ELR (cell line): ENCODE measurements at places on chromosomes 5 and 9.

GRCh38 chr5:131396015-131396414 lies 132.2 kb downstream of the CDC42SE2 start:
- no peak for DNase-seq

DNA sequence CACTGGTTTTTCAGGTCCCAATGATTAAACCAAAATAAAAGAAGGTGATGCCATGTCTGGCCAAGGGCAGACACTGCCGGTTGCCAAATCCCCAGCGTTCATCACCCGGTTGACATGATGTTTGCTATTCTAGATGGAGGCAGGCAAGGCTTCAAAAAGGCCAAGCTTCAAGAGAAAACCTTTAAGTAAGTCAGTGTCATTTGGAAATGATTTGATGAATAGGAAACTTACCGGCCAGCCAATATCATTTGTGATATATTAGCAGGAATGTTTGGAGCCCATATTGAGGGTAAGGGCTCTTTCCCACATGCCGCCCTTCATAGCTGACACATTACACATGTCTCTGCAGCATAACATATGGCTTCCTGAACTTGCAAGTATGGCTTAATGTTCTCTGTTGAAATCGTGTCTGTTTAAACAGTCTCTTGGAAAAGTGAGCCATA lies 89.5 kb upstream of the TTC23L start:
- DNase-seq: peak; percentile 17

GRCh38 chr9:98709968-98710965 lies 1.5 kb upstream of the GABBR2 start:
- DNase-seq: peak; percentile 57

DNA sequence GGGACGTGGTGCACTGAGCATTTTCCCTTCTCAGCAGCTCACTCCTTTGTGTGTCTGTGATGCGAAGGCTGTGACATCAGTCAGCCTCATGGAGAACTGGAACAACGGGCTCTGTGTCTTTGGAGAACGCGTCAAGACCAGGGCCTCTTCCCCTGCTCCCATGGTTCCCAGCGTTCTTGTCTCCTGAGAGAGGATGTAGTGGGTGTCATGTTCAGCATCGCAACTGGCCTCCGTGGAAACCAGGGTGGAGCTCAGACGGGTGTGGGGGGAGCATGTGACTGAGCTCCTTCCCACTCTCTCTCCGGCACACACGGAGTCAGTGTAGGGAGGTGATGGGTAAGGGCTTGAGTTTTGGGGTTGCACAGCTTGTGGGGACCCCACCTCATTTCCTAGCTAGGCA lies 59.7 kb downstream of the TENT4A start:
- DNase-seq: no peak

DNA sequence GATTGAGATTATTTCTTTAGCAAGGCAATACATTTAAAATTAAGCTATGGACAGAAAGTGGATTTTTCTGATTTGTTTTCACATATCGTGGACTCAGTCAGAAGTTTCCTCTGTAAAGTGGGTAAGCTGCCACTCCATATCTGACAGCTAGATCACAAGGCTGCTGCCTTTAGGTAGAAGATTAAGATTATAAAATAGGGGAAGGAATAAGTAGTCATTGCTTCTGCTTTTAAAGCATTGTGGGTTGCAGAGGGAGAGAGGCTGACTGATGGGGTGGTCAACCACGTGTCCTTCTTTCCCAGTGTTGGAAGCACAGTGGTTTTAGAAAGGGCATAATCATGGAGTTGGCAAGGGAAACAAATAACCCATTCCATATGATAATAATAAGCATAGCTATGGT lies 74.3 kb upstream of the MOCS2 start:
- no peak for DNase-seq

GRCh38 chr5:143261748-143262392 lies 141.6 kb downstream of the NR3C1 start:
- DNase-seq: peak; percentile 83

DNA sequence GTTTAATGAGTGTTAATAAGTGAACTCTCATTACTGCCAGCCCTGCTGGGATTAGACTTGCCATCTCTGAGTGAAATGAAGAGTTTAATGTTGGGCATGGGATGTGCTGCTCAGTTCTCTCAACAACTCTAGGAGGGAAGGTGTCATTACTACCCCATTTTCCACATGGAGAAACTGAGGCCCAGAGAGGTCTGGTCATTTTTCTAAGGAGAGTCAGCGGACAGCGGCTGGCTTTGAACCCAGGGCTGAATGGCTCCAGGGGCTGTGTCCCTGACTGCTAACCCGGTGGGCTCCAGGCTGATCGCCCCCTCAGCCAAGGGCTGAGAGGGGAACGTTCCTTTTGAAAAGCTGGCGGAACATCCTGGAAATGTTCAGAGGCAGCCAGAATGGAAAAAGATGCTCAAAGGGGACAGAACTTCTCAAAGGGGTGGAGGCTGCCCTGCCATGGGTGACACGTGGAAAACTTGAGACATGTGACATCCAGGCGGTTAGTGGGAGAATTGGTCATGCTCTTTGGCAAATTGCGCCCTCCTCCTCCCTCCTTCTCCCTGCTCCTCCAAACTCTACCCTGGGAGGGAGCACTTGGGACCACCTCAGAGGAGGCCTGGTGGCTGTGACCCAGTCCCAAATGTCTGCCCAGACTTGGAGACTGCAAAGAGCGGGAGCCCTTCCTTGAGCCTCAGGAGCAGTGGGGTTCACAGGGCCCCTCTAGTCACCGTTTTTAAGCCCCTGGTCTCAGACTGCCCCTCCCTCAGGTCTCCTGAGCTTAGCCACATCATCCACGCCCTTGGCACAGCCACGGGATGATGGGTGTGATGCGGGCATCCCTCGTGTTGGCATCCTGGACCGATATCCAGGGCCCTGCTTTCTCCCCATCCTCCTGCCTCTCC lies 28.7 kb downstream of the DNM1 start:
- DNase-seq: no peak
